ENCODE measurements at places on chromosomes 12 and 14.
A peak's percentile ranks its signal among the peaks of the same experiment; 100 is the strongest.

- DNase-seq = peak; percentile 14
Measured at GRCh38 chr12:70919597-70920035, 922 bp downstream of the PTPRR start.

- DNase-seq = no peak
Measured at GRCh38 chr12:62766496-62766895, 168.5 kb downstream of the PPM1H start.

DNA sequence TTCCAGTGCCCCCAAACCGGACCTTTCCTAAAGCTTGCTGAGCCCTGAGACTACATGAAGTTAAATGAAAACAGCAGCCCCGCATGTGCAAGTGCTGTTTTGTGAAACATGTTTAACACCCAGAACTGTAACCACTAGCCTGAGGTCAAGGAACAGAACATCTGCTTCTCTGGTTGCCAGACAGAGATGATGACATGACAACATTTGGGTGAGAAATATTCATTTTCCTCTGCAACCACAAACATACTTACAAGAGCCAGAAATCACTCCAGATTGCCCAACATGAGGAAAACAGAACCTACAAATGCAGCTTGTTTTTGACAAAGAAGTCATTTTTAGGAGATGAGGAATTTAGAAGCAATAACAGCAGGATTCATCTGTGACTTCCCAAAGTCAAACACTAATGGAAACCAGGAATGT lies 110.4 kb downstream of the BCAT1 start:
- DNase-seq = peak; percentile 45

DNA sequence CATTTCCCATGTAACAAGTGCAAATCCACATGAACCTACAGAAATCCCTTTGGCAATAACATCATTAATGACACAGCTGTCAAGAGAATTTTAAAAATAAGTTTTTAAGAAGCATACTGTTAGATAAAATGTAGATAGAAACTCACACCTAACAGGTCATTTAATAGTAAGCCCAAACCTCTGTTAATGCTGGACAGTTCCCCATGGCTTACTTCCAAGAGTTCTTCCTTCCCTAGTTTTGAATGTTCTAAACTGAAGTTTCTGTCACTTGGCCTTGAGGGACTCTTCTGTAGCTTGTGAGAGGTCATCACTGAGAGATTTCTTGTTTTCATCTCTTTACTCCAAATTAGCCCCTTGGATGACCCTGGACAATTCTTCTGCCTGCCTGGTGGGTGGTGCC lies 22.7 kb downstream of the OTX2 start:
- DNase-seq = no peak

- no peak for DNase-seq
Measured at GRCh38 chr14:35346738-35347322, 54.6 kb downstream of the PSMA6 start.

- no peak for DNase-seq
Measured at GRCh38 chr12:75489613-75490210, 9.2 kb downstream of the GLIPR1 start.

GRCh38 chr12:109182041-109182839 lies 65.9 kb downstream of the ACACB start:
- no peak for DNase-seq

DNA sequence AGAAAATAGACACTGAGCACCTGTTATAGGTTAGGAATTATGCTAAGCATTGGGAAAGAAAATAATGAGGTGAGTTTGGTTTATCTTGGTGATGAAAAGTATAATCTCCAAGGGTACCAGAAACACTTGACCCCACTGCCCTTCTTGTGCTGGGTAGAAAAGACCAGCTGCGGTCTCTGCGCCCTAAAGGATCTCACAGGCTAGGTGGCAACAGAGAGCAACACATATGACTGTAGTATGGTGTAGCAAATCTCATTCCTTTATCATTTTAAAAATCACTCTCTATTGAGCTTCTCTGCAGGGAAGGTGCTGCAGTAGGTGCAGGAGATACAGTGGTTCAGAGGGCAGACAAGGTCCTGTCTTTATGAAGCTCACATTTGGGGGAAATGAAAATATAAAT lies 26.1 kb downstream of the NRXN3 start:
- DNase-seq = no peak

DNA sequence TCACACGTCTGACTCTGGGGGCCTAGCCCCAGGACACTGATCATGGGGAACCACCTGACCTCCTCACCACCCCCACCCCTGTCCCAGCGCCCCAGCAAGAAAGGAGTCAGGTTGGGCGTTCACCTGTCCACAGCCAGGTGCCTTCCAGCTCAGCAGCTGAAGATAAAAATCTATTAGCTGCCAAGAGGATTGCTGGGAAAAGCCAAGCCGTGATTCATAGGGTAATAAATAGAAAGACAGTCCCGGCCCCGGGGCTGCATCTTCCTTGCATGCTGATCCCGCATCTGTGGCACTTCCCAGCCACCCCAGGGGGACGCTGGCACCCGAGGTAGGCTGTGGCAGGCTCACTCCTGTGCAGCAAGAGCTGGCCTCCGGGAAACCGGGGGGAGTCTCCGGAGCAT lies 70.2 kb upstream of the NCOR2 start:
- no peak for DNase-seq

GRCh38 chr12:100208834-100209233 lies 8.2 kb downstream of the ACTR6 start:
- no peak for DNase-seq

DNA sequence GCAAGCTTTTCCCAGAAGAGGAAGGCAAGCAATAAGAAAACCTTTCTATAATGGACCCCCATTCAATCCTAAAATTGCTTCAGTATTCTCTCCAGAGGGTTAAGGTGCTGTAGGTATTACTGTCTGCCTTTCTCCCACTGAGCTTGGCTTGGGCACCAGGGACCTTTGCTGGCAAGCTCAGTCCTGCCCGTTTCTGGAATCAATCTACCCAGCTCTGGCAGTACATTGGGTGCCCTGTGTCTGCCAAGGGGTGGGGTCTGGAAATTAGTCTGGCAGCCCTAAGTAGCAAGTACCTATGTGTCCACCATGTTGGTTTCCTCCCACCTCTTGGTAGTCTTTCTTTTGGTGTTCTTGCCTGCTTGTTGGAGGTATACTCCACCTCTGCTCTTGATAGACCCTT lies 72.6 kb downstream of the C12orf75 start:
- no peak for DNase-seq

DNA sequence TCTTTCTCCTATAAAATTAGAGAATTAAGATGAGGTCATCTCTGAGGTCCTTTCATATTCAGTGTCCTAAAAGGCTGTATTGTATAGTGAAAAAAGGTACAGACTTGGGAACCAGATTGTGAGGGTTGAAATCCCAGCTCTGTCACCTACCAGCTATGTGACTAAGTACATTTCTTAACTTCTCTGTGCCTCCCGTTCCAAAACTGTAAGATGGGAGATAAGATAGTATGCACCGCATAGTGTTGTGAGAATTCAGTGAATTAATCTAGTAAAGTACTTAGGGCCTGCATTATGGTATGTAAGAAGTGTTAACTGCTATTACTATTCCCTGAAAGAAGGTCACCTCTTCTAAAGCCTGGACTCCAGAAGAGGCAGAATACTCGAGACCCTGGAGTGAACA lies 60.6 kb downstream of the GNG2 start:
- no peak for DNase-seq

GRCh38 chr12:22981711-22982110 lies 356.7 kb downstream of the ETNK1 start:
- DNase-seq = peak; percentile 53

DNA sequence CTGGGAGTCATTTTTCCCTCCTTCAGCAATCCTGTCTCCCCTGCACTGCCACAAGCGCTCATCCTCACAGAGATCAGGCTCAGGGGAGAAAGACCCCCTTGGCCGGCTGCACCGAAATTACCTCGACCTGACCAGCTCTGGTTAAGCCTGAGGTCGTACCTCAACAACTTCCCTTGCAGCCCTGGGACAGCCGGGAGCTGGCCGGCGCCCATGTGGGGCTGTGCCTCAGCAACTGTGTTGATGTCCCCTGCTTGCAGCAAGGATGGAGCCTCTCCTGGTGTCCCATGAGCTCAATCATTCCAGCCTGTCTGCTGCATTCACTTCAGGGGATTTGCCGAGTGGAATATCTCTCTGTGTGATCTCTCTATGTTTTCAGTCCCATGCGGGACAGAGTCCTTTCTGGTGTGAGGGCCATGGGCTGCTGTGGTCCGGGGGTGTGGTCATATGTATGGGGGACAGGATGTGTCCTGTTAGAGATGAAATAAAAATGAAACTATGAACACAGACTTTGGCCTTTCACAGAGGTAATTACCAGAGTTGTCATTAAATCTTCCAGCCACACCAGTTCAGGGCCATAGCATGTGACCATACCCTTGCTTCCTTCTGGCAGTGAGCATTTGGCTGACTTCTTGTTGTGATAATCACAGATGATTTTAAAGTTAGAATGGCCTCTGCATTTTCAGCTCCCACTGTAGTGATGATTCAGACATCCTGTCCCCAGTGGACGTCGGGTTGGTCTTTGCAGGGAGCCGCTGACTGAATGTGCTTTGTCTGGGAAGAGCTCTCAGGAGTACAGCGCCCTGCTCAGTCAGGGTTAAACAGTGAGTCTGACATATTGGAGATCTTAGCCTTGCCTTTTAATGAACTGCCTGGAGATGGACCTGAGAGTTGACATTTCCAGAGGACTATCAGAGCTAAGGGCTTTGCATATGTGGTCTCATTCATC lies 405.9 kb downstream of the AACS start:
- no peak for DNase-seq

GRCh38 chr12:101407049-101407435 lies 530 bp downstream of the ARL1 start:
- no peak for DNase-seq

- DNase-seq = peak; percentile 61
Measured at GRCh38 chr12:110743571-110744093, 941 bp upstream of the PPP1CC start.

- no peak for DNase-seq
Measured at GRCh38 chr12:52818887-52819420, 5.0 kb upstream of the KRT4 start.

DNA sequence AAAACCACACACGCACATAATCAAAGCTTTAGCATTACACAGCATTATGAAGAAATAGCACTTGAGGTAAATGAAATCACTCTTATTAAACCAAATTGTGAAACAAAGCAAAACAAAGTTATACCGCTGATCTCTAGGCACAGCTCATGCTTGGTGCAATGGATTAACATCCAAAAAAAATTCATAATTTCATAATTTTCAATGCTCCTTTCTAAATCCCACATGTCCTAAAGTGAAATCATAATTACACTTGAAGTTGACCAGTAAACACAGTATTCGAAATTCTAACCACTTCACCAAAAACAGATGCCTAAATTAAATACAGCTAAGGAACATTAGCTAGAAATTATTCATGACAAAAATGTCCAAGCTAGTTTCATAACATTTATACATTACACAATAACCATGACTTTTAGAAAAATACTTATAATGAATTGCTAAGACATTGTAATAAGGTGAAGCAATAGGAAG lies 1.5 kb downstream of the MLH3 start:
- DNase-seq = no peak

DNA sequence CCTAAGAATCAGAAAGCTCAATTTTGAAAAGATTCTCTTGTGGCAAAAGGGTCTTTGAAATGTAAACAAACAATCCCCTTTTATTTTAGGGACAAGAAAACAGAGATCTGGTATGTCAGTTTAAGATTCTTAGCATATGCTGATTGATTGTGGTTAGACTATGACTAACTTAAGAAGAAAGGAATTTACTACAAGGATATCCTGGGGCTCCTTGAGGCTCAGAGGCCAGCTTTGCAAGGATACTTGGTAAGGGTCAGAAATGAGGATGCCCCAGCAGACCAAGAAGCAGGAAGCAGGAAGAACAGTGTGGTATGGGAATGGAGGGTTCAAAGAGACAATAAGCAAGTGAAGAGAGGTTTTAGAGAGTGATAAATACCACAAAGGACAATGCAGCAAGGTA lies 474.6 kb downstream of the ETNK1 start:
- no peak for DNase-seq

DNA sequence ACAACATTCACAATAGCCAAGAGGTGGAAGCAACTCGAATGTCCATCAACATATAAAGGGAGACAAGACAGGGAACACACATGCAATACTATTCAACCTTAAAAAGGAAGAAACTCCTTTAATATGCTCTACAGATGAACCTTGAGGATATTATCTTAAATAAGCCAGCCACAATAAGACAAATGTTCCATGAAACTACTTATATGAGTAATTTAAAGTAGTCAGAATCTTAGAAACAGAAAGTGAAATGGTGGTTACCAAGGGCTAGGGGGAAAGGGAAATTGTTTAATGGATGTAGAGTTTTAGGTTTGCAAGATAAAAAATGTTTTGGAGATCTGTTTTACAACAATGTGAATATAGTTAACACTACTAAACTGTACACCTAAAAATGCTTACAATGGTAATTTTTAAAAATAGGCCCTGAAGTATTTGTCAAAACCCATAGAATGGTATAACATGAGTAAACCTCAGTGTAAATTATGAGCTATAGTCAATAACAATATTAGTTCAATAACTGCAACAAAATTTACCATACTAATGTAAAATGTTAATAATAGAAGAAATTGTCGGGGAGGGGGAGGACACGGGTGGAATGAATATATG lies 71.1 kb downstream of the EGLN3 start:
- peak; percentile 5 for DNase-seq

DNA sequence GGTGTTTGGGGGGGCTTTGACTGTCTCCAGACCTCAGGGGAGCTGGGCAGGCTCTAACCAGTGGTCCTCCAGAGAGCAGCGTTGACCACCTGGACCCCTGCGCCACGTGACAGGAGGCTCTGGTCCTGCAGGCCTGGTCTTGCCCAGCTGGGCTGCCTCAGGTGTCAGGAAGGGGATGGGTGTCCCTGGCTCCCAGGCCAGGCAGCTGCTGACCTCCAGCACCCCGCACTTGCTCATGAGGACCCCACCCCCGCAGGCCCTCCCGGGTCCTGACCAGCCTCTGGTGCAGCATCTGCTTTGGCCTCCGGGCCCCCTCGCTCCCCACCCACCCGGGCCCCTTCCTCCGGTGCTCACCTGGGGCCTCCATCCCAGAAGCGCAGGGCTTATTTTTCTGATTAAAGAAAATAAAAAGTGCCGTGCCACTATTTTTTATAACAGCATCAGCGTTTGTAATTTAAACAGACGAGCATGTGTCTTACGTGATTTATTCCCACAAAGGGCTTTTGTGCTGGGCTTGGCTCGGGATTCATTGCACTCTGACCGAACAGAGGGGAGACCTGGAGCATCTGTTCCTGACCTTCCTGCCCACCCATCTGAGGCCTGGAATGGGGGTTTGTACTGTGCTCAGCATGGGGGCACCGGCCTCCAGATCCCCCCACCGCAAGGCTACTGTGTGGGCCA lies 21.7 kb downstream of the FBRSL1 start:
- no peak for DNase-seq

- DNase-seq = peak; percentile 71
Measured at GRCh38 chr12:99619389-99620158, 28.0 kb upstream of the GARIN6 start.

- DNase-seq = peak; percentile 79
Measured at GRCh38 chr14:81990312-81990761, 456.7 kb upstream of the SEL1L start.
